ENCODE measurements at places on chromosomes 4 and X.
A peak's percentile ranks its signal among the peaks of the same experiment; 100 is the strongest.

DNA sequence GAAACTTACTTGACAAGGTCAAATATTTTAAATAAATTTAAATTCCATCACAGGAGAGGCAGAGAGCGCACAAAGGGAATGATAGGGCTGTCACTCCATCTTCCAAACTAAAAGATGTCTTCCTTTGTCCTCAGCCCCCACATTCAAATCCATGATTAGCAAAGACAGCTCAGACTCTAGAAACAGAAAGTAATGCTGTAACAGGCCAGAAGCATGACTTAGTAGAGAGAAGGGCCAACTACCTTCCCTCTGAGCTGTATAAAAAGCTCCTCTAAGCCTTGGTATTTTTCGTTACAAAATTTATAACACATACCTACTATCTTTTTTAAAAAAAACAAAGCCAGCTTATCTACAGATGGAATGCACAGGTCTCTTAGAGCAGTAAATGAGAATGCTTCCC is 207.4 kb downstream of the MAPK10 start:
- DNase-seq: no peak

GRCh38 chr4:129246910-129247461 is 151.0 kb downstream of the C4orf33 start:
- DNase-seq: no peak

DNA sequence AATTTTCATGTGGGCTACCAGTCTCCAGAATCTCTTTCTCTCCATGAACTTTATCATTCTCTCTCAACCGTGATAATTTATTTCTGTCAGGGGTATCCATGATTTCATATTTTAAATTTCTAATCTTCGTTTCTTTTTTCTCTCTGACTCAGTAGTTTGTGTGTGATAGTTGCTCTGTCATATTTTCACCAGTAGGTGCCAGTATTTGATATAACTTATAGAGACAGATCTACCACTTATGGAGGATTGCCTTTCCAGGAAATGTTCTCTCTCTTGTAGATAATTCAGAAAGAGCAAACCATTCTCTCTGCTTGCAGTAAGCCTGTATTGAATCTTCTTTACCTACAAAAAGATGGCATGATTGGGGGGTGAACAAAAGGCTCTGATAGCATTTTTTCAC is 79.3 kb upstream of the DYNLT3 start:
- DNase-seq: peak; percentile 15

GRCh38 chrX:101957174-101957573 is 25.3 kb upstream of the ZMAT1 start:
- no peak for DNase-seq

GRCh38 chr4:43458293-43458692 is 565.8 kb downstream of the GRXCR1 start:
- no peak for DNase-seq

GRCh38 chrX:123851079-123851478 is 8.8 kb upstream of the XIAP start:
- DNase-seq: no peak

All from GM04504 (cell line).